NCI-H1930 (cell line): ENCODE measurements at places on chromosomes 1 and 21.

GRCh38 chr1:111920221-111921024 is 69.0 kb downstream of the KCND3 start:
- no peak for DNase-seq

DNA sequence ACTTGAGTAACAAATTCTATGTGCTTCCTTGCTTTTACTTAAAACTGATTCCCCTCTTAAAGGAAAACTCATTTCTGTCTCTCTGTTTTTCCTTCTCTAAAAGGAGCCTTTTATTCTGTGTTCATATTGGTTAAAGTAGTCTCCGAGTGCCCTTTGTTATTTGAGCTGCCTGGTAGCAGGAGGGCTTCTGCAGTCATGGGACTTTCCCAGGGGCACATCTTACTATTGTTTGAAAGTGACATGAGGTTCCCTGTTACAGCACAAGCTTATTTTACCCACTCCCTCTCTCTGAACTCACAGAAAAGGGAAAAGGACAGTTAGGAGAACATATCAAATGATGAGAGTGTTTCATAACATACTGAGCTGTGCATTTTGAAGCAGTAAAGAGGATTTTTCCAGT is 58.1 kb upstream of the ANGPTL1 start:
- DNase-seq, result no peak

DNA sequence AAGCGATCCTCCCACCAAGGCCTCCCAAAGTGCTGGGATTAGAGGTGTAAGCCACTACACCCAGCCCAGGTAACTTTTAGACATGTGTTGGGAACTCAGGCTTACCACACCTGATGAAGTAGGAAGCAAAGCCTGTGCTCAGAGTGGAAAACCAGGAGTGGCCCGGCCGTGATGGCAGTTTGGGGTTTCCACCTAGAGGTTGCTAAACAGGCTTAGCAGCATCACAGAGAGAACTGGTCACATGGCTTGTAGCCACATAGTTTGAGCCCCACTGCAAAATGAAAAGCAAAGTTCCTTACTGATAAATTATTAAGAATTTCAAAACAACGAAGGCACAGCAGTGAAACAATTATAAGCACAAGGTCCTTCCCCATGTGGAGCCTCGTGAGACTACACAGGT is 142.6 kb upstream of the CXADR start:
- DNase-seq, result no peak

GRCh38 chr1:248703674-248704073 is 1.1 kb upstream of the OR14I1 start:
- no peak for DNase-seq

DNA sequence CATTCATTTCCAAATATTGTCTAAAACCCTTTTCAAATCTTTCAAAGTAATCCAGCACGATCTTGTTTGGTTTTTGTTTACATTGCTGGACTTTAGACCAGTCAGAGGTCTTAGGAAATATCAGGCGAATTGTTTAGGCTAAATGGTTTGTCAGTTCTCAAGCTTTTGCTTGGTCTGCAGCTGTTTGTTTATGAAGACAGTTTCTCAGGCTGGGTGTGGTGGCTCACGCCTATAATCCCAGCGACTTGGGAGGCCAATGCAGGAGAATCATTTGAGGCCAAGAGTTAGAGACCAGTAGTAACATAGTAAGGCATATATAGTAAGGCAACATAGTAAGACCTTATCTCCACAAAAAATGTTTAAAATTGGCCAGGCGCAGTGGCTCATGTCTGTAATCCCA is 77.5 kb downstream of the DNTTIP2 start:
- DNase-seq, result no peak

- no peak for DNase-seq
Measured at GRCh38 chr1:239253032-239253431, 133.3 kb upstream of the CHRM3 start.

DNA sequence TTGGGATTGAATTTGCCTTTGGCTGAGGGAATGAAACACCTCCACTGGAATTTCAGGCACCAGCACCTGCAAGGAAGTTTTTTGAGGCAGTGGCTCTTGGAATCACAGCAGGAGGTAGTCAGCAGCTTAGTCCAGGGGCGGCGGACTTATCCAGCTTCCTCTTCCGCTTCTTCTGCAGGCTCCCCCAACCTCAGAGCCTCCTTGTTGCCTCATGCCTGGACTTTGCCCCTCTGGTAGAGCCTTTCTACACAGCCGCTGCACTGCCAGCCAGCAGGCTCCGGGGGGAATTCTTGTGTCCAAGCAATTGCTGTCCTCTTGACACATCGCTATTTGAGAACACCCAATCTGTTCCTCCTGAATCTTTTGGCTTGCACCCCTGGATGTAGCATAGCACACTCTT is 4.4 kb upstream of the RHEX start:
- DNase-seq, result no peak

DNA sequence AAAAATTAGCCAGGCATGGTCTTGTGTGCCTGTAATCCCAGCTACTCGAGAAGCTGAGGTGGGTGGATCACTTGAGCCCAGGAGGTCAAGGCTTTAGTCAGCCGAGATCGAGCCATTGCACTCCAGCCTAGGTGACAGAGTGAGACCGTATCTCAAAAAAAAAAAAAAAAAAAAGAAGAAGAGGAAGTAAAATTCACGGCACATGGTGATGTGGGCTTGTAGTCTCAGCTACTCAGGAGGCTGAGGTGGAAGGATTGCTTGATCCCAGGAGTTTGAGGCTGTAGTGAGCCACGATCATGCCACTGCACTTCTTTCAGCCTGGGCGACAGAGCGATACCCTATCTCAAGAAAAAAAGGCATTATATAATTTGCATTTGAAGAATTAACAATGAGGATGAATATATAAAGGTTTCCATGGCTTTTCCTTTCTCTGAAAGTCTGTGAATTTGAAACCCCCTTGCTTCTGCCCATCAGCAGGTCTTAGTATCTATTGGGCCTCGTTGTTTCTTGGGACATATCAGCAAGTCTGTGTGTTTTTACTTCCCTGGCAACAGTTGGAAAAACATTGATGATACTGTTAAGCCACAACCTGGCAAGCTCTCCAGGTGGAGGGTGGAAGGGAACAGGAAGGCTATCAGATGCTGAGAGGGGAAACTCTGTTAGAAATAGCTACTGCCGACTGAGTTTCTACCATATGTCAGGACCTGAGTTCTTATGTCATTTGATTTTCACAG is 4.6 kb upstream of the PLA2G2D start:
- no peak for DNase-seq

GRCh38 chr1:36625253-36625934 is 142.7 kb upstream of the CSF3R start:
- DNase-seq, result no peak

- no peak for DNase-seq
Measured at GRCh38 chr1:38815903-38816627, 43.5 kb downstream of the RRAGC start.

DNA sequence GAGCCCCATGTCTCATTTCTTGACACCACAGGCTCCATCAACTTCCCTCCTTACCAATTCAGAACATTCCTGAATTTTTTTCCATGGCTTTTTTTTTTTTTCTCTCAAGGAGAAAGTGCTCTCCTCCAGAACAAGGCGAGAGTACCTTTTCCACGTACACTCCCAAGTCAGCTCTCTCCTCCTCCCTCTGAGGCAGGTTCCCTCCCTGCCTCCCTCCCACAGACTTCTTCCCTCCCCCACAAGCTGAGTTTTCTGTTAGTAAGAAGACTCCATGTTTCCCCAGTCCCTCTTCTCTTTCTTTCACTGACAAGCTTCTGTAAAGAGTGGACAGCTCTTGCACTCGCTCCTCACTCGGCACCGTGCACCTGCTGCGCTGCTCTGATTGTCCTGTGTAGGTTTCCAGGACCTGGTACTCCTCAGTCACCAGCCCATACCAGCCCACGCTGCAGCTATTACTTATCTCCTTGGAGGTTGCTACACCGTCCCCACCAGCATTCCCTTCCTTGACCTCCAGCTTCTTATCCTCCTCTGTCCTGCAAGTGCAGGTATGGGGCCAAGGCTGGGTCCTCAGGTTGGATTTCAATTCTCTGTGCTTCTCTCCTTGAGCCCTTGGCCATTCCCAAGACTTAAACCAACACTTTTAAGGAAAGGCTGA is 3.8 kb downstream of the TRAF5 start:
- DNase-seq, result no peak

DNA sequence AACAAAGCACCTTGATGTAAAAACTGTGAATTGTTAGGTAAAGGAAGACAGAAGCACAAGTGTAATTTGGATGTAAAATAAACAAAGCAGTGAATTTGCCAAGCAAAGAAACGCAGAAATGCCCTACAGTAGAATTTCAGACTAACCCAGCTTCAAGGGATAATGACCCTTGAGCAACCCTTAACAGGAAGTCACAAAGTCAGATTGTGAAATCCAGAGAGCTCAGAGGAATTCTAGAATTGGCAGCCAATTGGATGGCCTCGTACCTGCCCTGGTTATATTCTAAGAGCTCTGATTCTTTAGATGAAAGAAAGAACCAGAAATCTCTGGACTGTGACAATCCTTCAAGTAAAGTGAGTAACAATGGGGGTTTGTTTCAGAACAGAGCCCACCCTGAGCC is 152.7 kb upstream of the CHRM3 start:
- no peak for DNase-seq

DNA sequence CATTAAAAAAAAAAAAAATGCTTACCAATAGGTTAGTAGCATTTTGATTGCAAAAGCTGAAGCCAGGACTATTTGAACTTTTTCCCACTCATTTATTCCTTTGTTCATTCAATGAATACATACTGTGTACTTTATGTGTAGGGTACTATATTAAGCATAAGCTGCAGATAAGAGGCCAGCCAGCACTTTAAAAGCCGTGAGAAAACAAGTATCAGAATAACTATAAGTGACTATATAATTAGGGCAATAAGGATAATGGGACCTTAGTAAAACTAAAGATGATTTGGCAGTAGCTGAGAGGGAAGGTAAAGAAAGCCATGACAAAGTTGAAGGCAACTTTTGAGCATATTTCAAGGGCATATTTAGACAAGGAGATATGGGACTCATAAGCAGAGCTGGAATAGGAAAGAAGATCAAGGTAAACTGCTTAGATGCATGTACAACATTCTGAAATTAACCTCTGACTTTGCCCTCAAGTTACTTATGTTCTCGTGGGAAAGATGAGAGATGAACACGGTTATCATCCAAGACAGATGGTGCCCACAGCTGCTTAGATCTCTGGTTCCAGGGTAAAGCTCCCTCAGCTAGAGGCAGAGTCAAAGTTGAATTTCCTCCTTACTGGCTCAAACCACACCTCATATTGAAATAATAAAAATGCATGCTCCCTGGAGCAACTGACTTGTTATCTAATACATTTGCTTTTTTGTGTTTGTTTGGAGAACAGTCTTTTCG is 44.0 kb upstream of the FMO2 start:
- no peak for DNase-seq

- DNase-seq, result no peak
Measured at GRCh38 chr1:108644984-108645383, 15.9 kb downstream of the HENMT1 start.

GRCh38 chr1:29593601-29594382 is 357.5 kb downstream of the PTPRU start:
- DNase-seq, result no peak

DNA sequence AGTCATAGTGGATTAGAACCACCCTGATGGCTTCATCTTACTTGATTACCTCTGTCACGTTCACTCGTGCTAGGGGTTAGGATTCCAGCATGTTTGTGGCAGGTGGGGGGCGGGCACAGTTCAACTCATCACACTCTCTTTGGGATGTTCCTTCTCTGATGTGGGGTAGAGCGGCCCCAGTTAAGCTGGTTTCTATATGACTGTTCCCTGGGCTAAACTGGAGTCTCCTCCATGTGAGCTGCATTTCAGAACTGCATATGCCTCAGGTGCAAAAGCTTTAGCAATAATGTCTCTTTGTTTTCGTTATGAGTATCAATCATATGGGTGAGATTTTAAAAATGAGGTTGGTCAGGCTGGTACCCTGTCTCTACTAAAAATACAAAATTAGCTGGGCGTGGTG is 393.2 kb downstream of the RPS6KC1 start:
- DNase-seq, result no peak

DNA sequence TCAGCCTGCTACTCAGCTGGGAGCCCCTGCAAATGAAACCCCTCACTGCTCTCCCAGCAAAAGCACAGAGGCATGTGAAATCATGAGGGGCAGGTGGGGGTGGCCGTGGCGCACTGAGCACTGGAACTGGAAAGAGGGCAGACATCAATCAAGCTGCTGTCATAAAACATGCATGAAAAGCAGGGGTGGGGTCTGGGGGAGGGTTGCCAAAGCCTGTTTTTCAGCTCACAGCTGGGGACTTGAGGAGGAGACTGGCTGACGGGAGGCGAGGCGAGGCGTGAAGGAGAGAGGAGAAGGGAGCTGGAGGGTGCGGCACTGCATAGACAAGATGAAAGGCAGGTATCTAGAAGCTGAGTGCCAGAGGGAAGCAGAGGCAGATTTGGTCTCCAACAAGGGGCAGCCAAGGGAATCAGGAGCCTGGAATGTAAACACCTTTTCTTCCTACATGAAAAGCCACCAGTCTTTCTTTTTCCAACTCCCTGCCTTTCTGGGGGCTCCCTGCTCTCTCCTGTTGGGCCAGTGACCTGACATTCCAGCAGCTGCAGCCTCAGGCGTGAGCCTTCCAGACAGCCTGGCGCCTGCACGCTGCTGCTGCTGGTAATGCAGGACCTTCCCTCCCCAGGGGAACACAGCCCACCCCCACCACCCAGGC is 87.0 kb downstream of the NMNAT2 start:
- DNase-seq, result no peak

DNA sequence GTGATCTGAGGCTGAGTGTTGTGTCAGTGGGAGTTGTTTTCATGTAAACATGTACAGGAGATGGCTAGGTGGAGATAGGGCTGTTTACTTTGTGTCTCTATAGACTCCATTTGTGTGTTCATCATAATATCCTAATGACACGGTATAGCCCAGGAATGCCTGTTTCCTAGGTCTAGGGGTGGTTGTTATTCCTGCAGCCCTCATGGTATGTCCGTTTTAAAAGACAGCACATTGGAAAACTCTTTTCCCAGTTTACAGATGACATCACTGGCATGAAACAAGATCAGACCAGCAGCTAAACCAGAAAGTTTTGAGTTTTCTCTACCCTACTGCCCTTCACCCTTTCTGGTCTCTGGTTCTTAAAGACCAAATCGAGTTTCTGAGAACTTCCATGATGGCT is 227.3 kb upstream of the TMEM51 start:
- no peak for DNase-seq

DNA sequence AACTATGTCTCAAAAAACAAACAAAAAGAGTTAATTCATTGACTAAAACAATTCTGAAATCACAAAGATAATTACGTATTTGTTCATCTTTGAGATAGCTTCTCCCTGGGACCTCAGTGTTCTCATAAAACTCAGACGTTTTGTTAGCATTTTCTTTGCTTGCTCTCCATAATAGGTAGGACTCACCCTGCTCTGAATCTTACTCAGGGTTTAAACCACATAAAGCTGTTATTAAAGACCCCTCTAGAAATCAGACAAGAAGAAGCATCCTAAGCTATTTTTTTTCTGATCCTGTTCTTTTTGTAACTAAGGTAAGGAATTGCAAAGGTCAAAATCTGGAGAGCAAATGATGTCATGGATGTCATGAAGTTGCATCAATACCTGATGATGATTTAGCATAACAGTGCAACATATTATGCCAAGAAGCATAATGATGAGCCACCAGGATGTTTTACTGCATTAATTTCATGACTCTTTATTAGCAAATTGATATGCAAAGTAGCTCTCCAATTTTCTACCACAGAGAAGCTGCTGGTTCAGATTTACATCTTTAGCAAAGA is 2.4 kb downstream of the FBXO42 start:
- DNase-seq, result no peak
